NCI-H2171 treated with DMSO at 0.1 percent for 48 hours (cell line): ENCODE measurements at places on chromosomes 6 and 20.
A peak's percentile ranks its signal among the peaks of the same experiment; 100 is the strongest.

GRCh38 chr6:12075067-12075563 lies 63.0 kb downstream of the HIVEP1 start:
- no peak for DNase-seq

- DNase-seq: peak; percentile 66
These were observed 1.4 kb downstream of the HEY2 start for GRCh38 chr6:125750692-125751333.

- no peak for DNase-seq
These were observed 36.2 kb downstream of the STMND1 start for GRCh38 chr6:17138033-17138432.

- peak; percentile 73 for DNase-seq
These were observed 33.7 kb upstream of the ZBP1 start for GRCh38 chr20:57653910-57654309.

DNA sequence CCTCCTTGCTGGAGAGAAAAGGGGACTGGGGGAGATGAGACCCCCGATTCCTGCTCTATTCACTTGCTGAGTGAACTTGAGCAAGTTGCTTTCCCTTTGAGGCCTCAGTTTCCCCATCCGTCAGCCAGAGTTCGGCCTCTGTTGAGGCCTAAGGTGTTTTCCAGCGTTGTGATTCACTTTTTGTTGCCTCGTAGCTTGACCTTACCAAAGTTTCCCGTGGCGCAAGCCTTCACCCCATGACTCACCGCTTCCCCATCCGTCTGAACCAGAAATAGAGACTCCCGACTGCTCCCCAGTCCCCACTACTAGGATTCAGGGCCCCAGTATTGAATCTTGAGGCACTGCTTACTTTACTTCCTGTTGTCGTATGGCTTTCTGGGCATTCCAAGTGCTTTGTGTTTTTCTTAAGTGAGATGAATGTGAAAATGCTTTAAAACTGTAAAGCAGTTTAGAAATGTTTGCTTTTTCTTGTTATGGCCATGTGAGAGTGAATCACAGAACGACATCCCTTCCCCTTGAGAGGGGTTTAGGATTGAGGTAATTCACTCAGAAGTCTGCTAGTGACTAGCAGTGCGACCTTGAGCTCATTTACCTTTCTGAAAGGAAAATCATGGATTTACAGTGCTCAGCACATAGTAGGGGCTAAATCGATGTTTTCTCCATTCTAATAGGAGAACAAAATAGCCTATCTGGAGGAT lies 1.2 kb downstream of the CHMP4B start:
- no peak for DNase-seq

- no peak for DNase-seq
These were observed 25.4 kb upstream of the MRGBP start for GRCh38 chr20:62770916-62771315.

GRCh38 chr20:8876366-8876765 lies 192.5 kb upstream of the PLCB4 start:
- no peak for DNase-seq

DNA sequence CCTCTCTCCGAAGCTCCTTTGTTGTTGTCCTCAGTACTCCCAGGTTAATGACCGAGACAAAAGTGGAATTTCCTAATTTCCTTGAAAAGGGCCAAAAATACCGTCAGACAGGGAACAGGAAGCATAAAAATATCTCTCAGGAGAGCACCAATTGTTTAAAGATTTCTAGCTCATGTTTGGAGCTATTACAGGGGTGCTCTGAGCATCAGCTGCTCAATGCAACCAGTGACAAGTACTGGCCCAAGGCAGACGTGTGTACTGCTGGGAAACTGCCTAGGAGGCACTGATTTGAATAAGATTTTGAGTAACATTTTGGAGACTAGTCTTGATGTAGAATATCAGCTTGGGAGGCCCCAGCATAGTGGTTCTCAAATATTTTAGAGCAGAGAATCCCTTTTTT lies 17.3 kb downstream of the LAMA4 start:
- DNase-seq: no peak

DNA sequence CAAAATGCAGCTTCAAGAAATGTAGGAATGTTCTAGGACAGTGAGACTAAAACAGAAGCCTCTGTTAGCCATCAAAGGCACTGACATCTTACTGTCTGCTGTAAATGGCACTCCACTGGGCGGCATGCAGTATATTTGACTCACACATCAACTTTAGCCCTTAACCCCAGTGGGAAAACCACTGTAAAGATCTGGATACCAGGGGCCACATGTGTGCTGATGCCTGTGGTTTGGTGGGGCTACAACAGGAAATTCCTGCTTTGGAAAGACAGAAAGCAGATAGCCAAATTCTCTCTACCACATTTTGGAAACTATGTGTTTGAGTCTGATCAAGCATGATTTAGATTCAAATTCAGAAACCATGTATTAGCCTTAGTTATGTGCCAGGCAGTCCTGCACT lies 4.3 kb downstream of the PFDN4 start:
- DNase-seq: no peak

DNA sequence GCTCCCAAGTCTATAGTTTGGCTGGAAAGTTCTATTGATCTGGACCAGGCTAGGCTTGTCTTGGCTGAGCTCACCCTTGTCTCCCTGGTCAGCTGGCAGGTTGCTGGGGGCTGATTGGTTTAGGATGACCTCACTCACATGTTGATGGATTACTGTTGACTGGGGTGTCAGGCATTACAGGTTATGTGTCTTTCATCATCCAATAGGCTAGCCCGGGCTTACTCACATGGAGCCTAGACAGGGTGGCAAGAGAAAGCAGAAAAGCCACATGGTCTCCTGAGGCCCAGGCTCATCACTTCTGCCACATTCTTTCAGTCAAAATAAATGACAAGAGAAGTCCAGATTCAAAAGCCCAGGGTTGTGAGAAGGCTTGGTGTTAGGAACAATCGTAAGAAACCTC lies 103.5 kb downstream of the BFSP1 start:
- DNase-seq: peak; percentile 21

GRCh38 chr6:107698146-107698545 lies 126.0 kb downstream of the SCML4 start:
- no peak for DNase-seq

- DNase-seq: no peak
These were observed 29.8 kb downstream of the SYNJ2 start for GRCh38 chr6:158011478-158011920.

DNA sequence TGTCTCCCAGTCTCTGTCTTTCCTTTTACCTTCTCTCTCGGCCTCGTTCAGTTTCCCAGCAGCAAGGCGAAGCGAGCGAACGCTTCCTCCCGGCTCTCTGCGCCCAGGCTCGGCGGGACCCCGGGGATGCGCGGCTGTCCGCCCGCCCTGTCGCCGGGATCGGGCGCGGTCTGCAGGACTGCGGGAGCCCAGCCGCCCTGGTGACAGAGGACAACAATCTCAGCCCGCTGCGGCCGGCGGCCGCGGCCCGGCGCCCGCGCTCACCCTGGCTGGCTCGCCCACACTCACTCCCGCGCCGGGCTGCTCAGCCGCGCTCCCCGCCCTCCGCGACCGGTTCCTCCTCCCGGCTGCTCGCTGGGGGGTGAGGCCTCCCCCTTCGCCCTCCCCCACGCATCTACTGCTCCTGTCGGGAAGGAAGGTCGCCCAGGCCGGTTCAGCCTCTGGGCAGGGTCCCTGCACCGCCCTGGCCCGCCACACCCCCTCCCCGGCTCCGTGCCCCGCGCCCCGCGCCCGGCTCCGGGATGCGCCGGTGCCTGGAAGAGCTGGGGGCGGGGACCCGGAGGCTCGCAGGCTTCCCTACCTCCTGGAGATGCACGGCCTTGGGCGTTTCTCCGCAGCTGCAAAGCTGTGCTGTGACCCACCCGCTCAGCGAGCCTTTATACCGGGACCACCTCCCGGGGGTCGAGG lies 410 bp downstream of the SYNE1 start:
- no peak for DNase-seq

DNA sequence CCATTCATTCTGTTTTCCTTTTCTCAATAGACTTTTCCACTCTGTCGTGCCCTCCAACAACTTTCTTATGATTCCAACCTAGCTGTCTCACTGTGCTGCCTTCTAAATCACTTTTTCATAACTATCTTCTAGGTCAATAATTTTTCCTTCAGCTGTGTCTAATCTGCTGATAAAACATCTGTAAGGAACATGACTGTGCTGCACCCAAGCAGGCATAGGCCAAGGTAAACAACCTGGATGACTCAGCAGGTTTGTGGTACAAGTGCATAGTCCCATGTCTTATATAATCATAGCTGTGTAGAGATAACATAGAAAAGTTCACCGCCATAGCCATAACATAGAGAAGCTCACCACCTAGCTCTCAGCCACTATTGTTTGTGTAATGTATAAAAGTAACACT lies 332.3 kb downstream of the PLCB1 start:
- no peak for DNase-seq
